H9 (cell line): ENCODE measurements at places on chromosomes 5 and 9. TPM values are rescaled to one million over a fixed set of nuclear protein-coding genes. Genes with fewer than 3 reads are reported as not detected.

JAKMIP2 gene
- 5.4 and 6.4 TPM in 2 replicates for total RNA-seq

CFAP77 gene
- total RNA-seq: 0.72 and 0.86 TPM in 2 replicates

CA9 gene
- total RNA-seq: 0.94 and 1.9 TPM in 2 replicates

GRCh38 chr9:4281676-4282075 lies 18.2 kb downstream of the GLIS3 start:
- H3K27me3 ChIP-seq: no peaks in the 10 kb centered on the region; the same call in 1 of the 2 replicates
- no peak overlapping the region for H3K4me3 ChIP-seq
- no peak for DNase-seq
- no peaks in the 10 kb centered on the region for H3K36me3 ChIP-seq
- no peaks in the 10 kb centered on the region for H3K4me1 ChIP-seq
- no peak overlapping the region for H3K27ac ChIP-seq

- peak; percentile 70 for DNase-seq
- H3K4me1 ChIP-seq: no peaks in the 10 kb centered on the region; the same call in 1 of the 2 replicates
- H3K4me3 ChIP-seq: peak overlapping the region; percentile 62
- no peak overlapping the region for H3K27ac ChIP-seq
Measured at GRCh38 chr5:111070272-111071134, 1.0 kb upstream of the TSLP start.

DNA sequence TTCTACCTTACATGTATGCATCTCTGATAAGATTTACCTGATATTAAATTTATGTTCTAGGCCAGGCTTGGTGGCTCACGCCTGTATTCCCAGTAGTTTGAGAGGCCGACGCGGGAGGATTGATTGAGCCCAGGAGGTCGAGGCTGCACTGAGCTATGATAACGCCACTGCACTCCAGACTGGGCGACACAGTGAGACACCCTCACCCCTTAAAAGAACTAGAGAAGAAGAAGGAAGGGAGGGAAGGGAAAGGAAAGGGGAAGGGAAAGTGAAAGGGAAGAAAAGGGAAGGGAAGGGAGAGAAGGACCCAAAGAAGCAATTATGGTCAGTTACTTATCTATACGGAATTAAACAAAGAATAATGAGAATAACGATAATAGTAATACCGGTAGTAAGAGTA lies 1.2 kb upstream of the RFK start:
- H3K27me3 ChIP-seq: no peaks in the 10 kb centered on the region
- no peak overlapping the region for H3K27ac ChIP-seq
- no peaks in the 10 kb centered on the region for H3K4me1 ChIP-seq
- H3K36me3 ChIP-seq: peaks cover 19% of the 10 kb centered on the region

DNA sequence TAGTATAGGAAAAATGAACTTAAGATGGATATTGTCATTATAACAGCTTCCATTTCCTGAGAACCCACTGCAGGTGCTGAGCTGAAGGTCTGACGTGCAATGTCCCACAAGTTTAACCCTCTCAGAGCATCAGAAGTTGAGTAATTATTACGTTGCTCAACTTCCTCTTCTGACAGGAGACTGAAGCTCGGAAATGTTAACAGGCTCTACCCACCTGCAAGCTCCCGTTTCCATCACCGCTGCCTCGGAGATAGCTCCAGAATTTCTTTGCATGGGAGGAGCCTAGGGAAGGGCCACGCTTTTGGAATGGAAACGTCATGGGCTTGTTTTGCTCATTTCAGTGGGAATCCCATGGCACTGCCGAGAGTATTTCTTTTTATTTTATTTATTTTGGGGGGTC lies 1.0 kb upstream of the NTMT1 start:
- H3K27me3 ChIP-seq: peaks cover 12% of the 10 kb centered on the region
- H3K4me3 ChIP-seq: peak overlapping the region; percentile 39
- H3K4me1 ChIP-seq: 0 out of 2 replicates have a peak, but pooled peaks cover 2% of the 10 kb centered on the region
- no peak for DNase-seq
- H3K36me3 ChIP-seq: peaks cover 3% of the 10 kb centered on the region; the same call in 1 of the 3 replicates

- H3K36me3 ChIP-seq: no peaks in the 10 kb centered on the region
- no peak overlapping the region for H3K4me3 ChIP-seq
- no peak overlapping the region for H3K27ac ChIP-seq
- no peaks in the 10 kb centered on the region for H3K4me1 ChIP-seq
- DNase-seq: no peak
- no peaks in the 10 kb centered on the region for H3K27me3 ChIP-seq
Measured at GRCh38 chr9:21326526-21327139, 8.6 kb downstream of the KLHL9 start.

DNA sequence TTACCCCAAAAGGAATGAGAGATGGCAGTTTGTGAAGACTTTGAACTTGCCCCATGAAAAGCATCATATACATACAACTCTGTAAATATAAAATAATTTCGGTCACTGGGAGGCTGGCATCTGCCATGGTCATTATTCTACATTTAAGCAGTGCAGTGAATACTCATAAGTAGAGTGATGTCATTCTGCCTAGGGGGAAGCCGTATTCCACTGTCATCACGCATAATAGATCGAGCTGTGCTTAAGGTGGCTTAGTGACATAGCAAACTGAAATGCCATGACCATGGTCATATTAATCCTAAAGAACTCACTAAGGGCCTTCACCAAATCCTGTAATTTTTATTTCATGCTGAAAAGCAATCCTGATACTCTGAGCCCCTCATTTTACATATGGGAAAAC lies 42.4 kb upstream of the NR4A3 start:
- H3K27me3 ChIP-seq: no peaks in the 10 kb centered on the region
- peaks cover 6% of the 10 kb centered on the region; the same call in 1 of the 2 replicates for H3K4me1 ChIP-seq
- no peak overlapping the region for H3K27ac ChIP-seq

- H3K4me1 ChIP-seq: peaks cover 7% of the 10 kb centered on the region; the same call in 1 of the 2 replicates
- H3K27me3 ChIP-seq: no peaks in the 10 kb centered on the region
- DNase-seq: peak; percentile 92
Measured at GRCh38 chr5:124748687-124749594, 2.5 kb upstream of the ZNF608 start.

DNA sequence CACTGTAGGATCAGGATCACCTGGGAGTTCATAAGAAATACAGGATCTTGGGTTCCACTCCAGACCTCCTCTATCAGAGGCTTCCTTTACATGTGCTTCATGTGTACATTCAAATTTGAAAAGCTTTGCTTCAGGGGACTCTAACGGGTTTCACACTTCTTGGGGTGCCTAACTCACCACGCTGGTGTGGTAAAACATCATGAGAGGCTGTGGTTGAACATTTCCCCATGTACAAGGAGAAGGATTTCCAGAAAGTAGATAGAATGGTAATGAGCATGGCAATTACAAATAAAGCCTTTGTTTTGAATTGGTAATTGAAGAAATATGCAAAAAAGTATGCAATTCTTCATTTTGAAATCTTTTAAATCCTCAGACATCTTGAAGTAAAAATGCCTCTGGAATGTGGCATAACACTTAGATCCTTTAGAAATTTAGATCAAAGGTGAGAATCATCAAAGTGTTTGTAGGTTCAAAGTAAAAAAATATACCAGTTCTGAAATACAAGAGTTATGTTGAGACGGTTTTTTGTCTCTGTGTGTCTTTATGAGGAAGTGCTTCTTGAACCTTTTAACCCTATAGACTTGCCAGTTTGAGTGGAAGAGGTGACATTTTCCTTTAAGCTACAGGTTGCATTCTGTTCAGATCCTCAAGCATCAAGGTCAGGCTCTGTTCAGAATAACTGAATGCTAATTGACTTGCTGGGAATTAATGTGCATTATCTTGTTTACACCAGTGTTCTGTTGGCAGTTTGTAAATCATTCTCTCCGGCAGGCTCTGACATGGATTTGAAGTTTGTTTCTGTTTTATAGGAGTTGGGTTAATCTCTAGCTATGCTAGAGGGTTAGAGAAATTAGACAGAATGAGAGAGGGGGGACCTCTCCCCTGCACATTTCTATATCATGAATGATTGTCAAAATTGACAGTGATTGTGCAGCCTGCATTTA lies 415.3 kb downstream of the MAN2A1 start:
- H3K4me3 ChIP-seq: no peak overlapping the region
- no peaks in the 10 kb centered on the region for H3K36me3 ChIP-seq
- H3K27me3 ChIP-seq: no peaks in the 10 kb centered on the region
- no peak for DNase-seq
- H3K27ac ChIP-seq: no peak overlapping the region

DNA sequence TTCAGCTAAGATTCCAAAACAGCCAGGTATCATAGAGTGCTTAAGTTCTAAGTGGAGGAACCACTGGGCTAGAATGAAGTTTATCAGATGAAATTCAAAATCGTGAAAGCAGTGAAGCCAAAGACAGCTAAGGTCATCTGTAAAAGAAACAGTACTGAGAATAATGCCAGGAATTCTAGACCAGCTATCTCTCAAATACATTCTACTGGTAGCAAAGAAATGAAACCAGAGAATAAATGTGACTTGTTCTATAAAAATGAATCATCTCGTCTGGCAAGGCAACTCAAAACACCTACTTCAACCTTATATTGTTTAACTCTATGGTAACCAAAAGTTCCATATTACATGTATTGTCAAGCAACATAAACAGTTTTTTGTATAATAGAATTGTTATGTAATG lies 51.3 kb upstream of the RGMB start:
- H3K27me3 ChIP-seq: no peaks in the 10 kb centered on the region
- H3K36me3 ChIP-seq: peaks cover 8% of the 10 kb centered on the region; the same call in 1 of the 2 replicates
- no peak overlapping the region for H3K4me3 ChIP-seq
- no peak overlapping the region for H3K27ac ChIP-seq

DNA sequence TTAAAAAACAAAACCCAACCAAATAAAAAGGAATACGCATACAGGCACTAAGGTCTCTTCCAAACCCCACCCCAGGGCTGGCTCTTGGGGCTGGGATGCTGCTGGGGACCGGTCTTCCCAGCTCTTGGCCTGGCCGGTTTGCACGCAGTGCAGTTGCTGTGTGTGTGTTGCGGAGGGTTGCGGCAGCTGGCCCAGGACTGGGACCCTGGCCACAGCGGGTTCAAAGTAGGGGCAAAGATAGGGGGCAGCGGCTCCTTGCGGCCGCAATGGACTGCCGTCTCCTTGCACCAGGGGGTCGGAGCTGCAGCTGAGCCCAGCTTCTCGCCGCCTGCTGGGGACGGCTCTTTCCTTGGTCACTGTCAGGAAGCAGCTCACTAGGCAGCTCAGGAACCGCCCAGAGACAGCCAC lies 5.0 kb downstream of the DMRT3 start:
- peak; percentile 78 for DNase-seq
- no peaks in the 10 kb centered on the region for H3K36me3 ChIP-seq
- H3K27ac ChIP-seq: no peak overlapping the region
- peaks cover 55% of the 10 kb centered on the region for H3K27me3 ChIP-seq

- H3K27me3 ChIP-seq: peaks cover 44% of the 10 kb centered on the region
- peaks cover 8% of the 10 kb centered on the region for H3K4me1 ChIP-seq
- no peaks in the 10 kb centered on the region for H3K36me3 ChIP-seq
- DNase-seq: no peak
- no peak overlapping the region for H3K27ac ChIP-seq
- peak overlapping the region; percentile 7; the same call in 1 of the 2 replicates for H3K4me3 ChIP-seq
Measured at GRCh38 chr5:3122985-3123762, 371.7 kb upstream of the IRX2 start.
